Fibroblast of skin of left biceps (primary cell): ENCODE measurements at places on chromosomes 11 and 22.

- DNase-seq: no peak
Observed at GRCh38 chr11:108703916-108704315, 39.0 kb downstream of the DDX10 start.

- peak; percentile 87 for DNase-seq
Observed at GRCh38 chr11:60841797-60842667, at the start of gene CCDC86. TSS of gene CCDC86 (plus strand) at chr11:60842113. CDS start at chr11:60842125, 12 bp downstream.

GRCh38 chr11:60951904-60952741 lies at the start of gene SLC15A3:
TSS of gene SLC15A3 (minus strand) at chr11:60952176. CDS start at chr11:60951551, 625 bp downstream.
- DNase-seq: peak; percentile 10

GRCh38 chr22:24118689-24119384 lies 62.5 kb upstream of the SUSD2 start:
- no peak for DNase-seq

DNA sequence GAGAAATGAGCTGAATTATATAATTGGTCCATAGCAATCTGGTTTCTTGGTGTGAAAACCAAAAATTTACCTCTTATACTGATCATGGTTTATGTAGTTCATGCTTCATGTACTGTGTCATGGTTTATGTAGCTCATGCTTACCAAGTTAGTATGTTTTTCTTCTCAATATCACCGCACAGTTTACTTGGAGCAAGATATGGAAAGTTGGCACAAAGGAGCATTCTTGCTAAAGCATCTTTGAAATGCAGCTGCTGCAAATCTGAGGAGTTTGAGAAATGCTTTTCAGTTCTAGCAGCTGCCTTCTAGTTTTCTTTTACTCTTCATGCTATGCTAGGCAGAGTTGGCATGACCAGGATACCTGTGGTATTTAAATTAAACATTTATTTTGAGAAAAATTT lies 4.5 kb downstream of the OR10G7 start:
- DNase-seq: no peak

GRCh38 chr11:65440831-65441499 lies 18.4 kb downstream of the NEAT1 start:
- DNase-seq: no peak

DNA sequence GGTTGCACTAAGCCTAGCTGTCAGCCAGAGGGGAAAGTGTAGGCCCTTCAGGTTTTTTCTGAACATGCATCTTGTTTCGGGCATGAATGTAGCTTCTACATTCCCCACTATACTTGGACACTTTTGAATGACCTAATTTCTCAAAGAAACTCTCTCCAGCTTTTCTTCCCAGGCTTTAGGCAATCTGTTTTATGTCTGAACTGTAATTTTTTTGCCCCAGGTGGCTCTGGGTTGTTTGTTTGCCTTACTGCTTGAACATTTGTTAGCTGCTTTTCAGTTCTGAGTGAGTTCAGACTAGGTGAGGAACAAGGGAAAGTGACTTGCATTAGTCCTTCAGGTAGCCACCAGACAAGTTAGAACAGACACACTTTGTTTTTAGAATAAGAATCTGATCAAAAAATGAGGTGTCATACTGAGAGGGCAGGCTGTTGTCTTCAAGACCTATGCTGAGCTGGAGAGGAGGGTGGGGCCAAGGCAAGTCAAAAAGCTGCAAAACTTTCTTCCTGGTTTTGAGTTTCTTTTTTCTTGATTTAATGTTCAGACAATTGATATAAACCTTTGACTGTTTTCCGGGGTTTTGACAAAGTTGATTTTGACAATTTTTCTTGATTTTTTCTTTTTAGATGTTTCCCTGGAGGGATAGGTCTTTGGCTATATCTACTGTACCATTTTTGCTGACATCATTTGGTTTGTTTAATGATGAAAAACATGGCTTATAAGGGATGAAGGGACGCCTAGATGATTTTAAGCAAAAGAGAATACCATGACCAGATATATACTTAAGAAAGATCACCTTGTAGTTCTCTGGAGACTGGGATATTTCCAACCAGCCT lies 182.8 kb downstream of the WNT11 start:
- DNase-seq: no peak

DNA sequence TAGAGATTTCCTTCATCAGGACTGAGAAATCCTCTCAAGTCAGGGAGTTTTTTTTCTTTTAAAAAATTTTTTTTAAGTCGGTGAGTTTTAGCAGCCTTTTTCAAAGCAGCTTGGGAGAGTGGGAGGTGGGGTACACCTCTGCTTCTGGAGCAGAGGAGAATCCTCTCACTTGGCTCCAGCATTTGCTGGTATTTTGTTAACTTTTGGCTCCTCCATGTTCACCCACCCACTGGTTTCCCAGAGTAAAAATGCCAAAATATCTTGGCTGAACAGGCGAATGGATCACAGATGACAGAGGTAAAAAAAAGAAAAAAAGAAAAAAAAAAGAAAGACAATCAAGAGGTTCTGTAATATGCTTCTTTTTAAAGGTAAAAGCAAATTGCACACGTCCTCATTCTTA lies 68.0 kb downstream of the GAB2 start:
- DNase-seq: no peak

- peak; percentile 57 for DNase-seq
Observed at GRCh38 chr22:21837248-21837979, 30.0 kb downstream of the MAPK1 start.

- DNase-seq: no peak
Observed at GRCh38 chr11:79151396-79151795, 289.4 kb downstream of the TENM4 start.

DNA sequence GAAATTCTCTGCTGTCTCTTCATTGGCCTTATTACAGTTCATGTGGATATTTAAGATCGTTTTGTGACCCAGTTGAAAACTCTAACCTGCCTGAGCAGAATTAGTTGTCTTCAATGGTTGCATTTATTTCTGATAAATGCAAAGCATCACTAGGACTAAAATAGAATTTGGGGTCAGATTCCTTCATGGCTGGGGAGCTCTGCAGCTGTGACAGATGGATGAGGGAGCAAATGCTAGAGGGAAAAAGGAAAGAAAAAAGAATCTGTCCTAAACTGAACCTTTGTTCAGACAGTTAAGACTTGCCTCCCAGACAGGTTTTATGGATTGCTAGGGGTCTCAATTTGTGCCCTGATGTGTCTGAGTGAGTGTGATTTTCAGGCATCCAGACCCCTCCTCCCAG lies 113.0 kb downstream of the SYT9 start:
- DNase-seq: no peak

DNA sequence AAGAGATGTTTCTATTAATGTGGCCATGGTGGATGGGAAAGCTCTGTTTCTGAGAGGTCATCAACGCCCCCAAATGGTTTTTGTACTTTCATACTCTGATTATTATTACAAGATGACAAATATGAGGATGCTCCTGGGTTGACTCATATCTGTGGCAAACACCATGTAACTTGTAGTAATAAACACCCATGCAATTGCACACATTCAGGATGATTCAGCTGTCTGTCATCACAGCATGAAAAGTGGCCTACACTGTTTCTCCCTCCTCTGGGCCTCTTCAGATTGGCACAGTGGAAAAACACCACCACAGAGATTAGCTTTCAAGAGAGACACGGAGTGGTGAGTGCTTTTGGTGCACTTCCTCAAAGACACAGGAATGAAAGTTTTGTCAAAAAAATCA lies 85.4 kb downstream of the MTNR1B start:
- peak; percentile 72 for DNase-seq

DNA sequence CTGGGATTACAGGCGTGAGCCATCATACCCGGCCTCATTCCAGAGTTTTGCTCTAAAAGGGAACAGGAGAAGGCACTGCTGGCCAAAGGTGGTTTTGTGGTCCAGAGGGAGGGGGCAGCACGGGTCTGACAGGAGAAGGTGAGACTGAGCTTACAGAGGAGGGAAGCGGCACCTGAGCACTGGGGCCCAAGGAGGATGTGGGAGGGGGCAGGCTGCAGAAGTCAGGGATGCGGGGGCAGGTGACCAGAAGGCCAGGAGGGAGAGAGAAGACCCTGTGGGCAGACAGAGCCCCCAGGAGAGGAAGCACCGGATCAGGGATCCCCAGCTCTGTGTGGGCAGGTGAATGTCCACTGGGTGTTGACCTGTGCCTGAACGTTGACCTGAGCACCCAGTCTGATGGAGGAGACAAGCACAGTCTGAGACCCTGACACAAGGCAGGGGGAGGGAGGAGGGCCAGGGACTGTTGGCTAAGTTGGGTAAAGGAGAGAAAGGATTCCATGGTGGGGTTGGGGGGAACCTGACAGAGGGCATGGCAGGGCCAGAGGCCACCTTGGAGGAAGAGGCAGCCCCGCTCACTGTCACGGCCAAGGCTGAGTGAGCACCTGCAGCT lies 12.0 kb upstream of the PRR5 start:
- no peak for DNase-seq

- no peak for DNase-seq
Observed at GRCh38 chr22:49369726-49370626, 457.7 kb downstream of the BRD1 start.

DNA sequence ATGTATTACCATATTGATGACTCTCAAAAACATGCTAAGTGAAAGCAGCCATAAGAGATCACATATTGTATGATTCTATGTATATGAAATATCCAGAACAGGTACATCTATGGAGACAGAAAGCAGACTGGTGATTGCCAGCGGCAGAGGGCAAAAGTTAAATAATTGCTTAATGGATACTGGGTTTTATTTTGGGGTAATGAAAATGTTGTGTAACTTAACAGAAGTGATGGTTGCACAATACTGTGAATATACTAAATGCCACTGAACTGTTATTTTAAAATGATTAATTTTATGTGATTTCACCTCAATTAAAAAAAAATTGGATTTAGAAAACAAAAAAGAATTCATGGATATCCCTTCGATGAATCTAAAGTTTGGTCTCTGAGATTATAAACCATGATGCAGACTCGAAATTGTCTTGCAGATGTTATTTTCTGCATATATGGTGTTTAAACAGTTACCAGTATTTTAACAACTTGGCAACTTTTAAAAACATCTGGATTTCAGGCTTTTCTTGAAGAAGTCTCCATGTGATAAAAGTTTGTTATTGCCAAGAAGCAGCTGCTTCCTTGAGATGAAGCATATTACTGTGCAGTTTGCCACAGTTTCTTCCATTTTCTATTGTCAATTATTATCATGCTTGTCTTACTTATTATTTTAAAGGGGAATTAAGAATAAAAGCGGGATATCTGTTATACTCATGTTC lies 38.1 kb downstream of the LARGE2 start:
- no peak for DNase-seq

DNA sequence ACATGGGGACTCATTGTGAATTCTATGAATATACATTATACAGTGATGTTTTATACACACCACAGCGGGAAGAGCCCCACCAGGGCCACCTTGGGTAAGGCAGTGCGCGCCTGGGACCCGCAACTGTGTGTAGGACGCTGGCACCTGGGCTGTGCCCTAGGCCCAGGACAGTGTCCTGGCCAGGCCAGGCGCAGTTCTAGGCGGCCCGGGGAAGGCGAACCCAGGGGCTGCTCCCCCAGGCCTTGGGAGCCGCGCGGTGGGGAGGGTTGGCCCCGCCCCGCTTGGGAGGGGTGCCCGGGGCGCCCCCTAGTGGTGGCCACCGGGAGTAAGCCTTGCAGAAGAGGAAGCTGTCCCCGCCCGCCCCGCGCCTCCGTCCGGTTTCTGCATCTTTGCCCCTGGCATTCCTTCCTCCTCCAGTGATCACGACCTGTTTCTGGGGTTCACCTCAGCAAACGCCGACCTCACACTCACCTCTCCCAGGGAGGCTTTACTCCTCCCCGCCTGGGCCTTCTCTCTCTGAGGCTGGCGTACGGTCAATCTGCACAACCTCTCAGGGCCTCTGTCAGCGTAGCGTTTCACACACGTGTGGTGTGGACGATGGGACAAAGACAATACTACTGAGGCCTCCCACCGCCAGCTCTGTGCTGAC lies 9.5 kb upstream of the EHD1 start:
- no peak for DNase-seq

DNA sequence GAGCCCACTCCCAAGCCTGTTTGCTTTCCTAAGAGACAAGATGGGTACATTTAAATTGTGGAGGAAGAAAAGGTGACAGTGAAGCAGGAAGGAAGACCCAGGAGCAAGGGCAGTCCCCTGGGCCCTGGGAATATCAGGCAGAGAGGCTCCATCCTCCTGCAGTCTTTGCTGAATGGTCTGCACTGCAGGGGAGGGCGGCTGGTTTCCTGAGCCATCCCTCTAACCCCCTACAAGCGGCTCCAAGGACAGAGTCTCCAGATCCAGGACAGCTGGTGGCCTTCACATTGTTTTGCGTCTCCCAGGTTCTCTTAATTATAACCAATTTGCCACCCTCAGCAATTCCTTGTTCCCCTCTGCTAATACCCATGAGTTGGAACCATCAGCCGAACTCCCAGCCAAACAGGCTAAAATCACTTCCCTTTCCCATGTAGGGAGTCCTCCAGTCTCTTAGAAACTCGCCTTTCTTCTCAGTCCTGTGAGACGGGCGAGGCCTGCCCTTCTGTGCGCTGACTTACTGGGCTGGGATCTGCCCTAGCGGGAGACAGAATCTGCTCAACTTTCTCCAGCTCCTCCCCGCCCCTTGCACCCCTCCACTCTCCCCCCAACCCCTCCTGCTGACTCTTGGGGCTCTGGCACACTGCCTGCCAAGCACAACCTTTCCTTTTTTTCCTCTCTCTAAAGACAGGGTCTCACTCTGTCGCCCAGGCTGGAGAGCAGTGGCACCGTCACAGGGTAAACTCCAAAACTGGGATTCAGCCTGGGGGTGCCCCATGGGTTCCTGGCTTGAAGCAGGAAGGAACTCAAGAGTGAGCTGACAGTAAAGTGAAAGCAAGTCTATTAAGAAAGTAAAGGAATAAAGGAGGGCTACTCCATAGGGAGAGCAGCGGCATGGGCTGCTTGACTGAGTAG lies 53.4 kb upstream of the EMID1 start:
- DNase-seq: no peak

DNA sequence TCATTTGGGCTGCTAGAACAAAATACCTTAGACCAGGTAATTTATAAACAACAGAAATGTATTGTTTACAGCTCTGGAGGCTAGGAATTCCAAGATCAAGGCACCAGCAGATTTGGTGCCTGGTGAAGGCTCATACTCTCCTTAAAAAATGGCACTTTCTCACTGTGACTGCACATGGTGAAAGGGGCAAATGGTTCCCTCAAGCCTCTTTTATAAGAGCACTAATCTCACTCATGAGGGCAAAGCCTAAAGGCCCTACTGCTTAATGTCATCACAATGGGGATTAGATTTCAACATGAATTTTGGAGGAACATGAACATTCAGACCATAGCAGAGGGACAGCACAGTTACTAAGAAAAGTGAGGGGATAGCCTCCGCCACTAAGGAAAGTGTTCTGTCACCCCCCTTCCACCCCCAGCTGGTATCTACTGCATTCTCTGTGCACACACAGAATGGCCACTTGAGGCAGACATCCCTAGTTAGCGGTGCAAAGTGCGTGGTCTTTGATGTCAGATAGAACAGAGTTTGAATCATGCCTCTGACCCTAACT lies 47.2 kb upstream of the CEP295 start:
- DNase-seq: no peak

DNA sequence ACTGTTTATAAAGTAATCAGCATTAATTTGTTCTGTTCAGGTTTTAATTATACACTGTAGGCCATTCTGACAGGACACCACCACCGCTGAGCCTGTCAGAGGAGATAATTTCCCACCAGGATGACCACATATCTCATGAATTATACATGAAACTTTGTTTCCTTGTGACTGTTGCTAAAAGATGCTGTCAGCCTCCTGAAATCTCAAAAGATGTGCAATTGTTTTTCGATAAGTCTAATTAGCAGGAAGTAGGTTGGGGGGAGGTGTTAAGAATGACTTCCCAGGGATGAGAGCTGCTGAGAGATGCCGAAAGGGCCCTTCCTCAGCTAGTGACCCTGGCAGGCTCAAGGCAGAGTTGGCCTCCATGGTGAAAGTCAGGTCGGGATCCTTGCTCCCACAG lies 485.4 kb downstream of the SOX6 start:
- no peak for DNase-seq

GRCh38 chr11:44747316-44747715 lies 20.6 kb downstream of the TSPAN18 start:
- DNase-seq: peak; percentile 93
